ENCODE measurements at places on chromosomes 11 and 22. TPM values are rescaled to one million over a fixed set of nuclear protein-coding genes. Genes with fewer than 3 reads are reported as not detected.
A peak's percentile ranks its signal among the peaks of the same experiment; 100 is the strongest.

DNA sequence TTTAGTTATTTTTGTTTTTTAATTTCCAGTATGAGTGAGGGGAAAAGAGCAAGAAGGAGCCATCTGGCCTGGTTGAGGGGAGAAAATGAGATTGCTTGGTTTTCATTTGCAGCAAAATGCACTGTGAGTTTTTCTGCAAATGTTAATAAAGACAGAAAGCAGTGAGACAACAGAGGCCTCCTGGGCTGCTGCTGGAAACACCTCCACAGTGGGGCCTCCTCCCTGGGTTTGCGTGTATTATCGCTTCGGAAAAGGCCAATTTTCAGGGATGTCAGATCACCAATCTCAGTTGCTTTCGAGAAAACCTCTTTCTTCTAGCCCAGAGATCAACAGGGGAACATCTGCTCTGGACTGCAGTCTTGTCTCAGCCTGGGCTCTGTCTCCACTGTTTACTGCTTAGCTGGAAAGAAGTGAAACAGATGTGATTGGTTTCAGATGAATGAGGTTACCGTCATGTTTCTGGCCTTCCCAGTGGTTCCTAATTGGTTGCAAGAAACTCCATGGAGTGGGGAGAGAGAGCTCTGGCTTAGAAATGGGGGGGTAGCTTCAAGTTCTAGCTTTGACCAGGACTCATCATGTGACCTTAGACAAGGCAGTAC, 17.3 kb downstream of the TSPAN18 start:
- DNase-seq: no peak

- DNase-seq: no peak
Observed at GRCh38 chr11:122668562-122669090, 13.1 kb downstream of the UBASH3B start.

DNA sequence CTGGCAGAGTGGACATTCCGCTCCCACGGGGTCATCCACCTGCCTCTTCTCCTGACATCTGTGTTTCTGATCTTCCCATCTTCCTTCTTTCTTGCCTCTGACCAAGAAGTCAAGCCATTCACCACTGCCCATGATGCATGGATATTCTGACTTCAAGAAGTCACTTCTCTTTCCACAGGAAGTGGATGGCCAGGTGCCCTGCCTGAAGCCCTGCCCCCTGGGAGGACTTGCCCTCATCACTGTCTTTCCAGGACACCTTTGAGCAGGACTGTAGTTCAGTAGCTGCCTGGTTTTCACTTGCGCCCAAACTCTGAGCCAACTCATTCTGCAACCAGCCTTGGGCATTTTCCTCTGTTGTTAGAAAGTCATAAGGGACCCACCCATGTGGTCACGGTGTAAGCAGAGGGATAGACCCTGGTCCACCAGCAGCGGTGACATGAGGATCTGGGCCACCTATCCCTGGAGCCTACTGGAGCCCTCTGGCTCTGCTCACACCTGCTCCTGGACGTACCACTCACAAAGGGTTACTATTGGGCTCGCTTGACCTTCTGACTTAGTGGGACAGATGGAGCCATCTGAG, 6.9 kb downstream of the CYTH4 start:
- DNase-seq: no peak

DNA sequence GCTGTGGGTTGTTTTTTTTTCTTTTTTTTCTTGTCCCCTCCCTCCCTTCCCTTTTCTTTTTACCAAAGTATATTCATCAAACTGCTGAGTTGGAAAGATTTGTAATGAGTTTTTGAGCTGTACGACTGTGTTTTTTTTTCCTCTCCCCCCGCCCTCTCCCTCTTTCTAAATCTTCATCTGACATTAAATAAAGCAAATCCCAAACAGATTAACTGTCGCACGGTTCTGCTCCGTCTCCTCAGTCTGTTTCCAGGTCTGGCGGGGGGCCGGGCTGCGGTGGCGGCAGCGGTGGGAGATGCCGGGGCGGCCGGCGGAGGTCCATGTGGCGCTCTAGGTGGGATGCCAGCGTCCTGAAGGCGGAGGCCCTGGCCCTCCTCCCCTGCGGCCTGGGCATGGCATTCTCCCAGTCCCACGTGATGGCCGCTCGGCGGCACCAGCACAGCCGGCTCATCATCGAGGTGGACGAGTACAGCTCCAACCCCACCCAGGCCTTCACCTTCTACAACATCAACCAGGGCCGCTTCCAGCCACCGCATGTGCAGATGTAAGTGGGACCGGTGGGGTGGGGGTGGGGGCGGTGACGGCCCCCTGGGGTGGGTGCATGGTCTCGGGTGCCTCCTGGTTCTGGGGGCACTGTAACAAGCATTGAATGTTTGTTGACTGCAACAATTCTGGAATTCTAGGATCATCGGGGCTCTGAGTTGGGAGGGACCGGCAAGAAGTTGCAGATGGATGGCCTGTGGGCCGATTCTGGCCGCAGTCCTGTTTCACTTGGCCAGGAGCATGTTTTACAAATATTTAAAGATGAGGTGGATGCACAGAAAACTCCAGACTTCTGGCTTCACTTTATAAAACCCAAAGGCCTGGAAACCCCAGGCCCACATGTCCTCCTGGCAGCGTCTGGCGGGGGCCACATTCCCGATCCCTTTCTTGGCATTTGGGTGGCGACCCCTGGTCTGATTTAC, 13.1 kb downstream of the MPPED1 start:
- peak; percentile 39 for DNase-seq

DNA sequence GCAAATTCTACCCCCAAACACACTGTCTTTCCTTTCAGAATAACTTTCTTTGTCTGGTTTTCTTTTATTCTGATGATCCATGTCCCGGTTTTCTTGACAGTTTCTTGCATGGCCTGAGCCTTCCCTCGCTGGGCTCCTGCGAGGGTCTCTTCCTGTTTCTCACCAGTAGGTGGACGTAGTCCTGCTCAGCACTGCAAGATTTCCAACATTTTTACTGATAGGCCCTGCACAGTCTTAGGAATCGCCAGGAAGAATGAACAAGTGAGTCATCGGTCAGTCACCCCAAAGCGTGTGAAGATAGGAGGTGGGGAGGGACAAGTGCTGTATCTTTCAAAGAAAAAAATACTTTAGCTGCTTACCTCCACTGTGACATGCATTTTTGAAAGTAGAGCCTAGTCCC, 16.9 kb upstream of the KIRREL3 start:
- DNase-seq: no peak

The GAL gene
- polyA plus RNA-seq: 0.23 TPM

The BLID gene
- not detected for polyA plus RNA-seq

The DYNC2H1 gene
- polyA plus RNA-seq: 48.0 TPM

The FTH1 gene
- polyA plus RNA-seq: 2,056 TPM

The ANKK1 gene
- polyA plus RNA-seq: 0.60 TPM

The NUP98 gene
- 78.0 TPM for polyA plus RNA-seq
